Activated CD8-positive, alpha-beta memory T cell treated with anti-CD3 and anti-CD28 coated beads for 4 hours (primary cell): ENCODE measurements at places on chromosomes 2 and 18.

DNA sequence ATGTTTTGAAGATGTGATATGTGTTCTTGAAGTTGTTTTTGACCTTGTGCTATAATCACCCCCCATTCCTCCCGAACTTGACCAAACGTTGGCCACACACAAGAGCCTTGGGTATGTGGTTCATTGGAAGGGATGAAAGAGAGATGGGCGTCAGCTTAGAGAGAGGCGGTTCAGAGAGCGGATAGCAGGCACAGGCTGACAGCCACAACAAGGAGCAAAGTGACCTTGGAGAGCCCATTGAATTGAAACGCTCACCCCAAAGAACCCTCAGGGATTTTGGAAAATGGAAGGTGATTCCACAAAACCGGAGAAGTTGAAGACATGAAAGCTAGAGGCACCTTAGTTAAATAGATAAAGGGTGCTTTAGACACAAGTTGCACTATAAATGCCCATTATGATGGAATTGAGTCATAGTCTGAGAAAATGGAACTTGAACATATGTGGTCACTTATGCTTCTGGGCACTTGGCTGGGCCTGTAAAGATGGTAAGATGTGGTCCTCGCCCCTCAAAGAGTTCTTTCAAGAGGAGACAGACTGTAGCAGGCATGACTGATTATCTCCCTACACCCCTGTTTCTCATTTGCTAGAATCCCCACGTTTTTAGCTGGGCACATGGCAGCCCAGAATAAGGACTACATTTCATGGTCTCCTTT lies 188.5 kb upstream of the HAAO start:
- no peak for DNase-seq

GRCh38 chr2:43948370-43948769 lies 47.4 kb downstream of the LRPPRC start:
- no peak for DNase-seq

DNA sequence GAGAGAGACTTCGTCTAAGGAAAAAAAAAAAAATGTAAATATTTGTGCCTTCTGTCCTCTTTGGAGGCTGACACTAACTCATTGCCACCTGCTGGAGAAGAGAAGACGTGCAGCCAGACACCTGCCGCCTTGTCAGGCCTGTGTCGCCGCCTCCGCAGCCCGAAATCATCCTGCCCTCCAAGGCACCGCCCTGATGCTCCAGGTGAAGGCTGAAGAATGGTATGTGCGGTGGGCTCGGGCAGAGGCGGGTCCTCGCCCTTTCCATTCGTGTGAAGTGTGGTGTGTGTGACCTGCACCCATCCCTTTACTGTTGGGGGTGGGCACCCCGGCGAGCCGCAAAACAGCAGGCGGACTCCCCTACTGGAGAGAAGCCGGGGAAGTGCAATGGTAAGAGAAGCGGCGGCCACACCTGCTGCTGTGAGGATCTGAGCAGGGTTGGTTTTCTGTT lies 60.4 kb downstream of the FAM161A start:
- peak; percentile 44 for DNase-seq

GRCh38 chr2:85665264-85665937 lies 2.6 kb downstream of the SFTPB start:
- DNase-seq: no peak
